ENCODE measurements at places on chromosomes 12 and 14.

- DNase-seq: no peak
These were observed 297.5 kb upstream of the PRKD1 start for GRCh38 chr14:30225176-30225575.

DNA sequence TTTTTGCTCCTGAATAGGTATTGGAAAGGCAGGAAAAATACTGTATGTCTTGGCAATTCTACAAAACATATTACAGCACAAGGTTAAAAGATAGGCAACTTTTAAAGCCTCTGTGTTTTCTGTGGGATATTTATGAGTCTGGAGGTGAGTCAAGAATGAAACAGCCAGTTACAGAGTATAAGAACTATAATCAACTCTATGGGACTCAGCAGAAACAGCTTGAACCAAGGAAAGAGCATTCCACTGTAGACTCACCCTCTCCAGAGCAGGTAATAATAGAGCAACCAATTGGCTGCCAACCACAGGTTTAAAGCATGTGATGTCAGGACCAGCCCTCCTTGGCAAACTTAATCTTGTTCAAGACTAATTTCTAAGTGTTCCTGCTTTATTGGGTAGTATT, 100.5 kb upstream of the MDM1 start:
- DNase-seq: no peak

GRCh38 chr14:85415015-85415712, 114.8 kb upstream of the FLRT2 start:
- DNase-seq: no peak

GRCh38 chr14:34034447-34035176, 83.7 kb upstream of the EGLN3 start:
- no peak for DNase-seq

GRCh38 chr14:105167303-105168092, 1.1 kb downstream of the JAG2 start:
- DNase-seq: peak; percentile 66

DNA sequence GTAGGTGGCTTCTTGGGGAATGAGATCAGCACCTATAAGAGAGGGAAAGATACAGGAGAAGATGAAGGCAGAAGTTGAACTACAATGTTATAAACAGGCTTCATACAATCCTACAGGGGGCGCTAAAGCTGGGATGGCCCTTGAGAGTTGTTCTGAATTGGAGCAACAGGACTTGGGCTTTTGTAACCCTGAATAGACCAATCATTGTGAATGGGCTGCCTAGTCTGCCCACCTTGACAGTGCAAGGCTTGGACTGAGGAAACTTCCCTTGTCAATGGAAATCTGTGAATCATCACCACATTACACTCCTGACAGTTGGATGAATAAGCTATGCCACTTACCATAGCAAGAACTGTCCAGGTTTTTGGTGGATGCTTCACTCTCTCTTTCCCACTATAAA, 306.1 kb downstream of the KCNC2 start:
- DNase-seq: peak; percentile 61

DNA sequence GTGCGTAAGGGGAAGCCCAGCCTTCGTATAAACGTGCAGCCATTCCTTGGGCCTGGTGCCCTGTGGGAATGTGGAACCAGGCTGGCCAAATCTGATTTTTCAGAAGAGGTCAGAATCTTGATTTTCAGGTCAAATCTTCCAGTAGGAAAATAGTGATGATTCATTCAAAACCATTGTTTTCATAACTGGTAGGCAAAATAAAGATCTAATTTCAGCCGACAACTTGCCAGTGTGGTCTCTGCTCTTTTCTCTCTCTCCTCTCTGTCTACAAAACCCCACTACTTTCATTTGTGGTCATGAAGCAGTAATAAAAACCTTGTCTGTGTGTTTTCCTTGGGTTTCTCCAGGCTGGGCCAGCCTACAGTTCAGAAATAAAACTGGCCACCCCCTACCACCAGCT, 135.1 kb downstream of the RBM19 start:
- DNase-seq: no peak

GRCh38 chr14:60566101-60566500, 57.2 kb downstream of the SIX6 start:
- DNase-seq: no peak

DNA sequence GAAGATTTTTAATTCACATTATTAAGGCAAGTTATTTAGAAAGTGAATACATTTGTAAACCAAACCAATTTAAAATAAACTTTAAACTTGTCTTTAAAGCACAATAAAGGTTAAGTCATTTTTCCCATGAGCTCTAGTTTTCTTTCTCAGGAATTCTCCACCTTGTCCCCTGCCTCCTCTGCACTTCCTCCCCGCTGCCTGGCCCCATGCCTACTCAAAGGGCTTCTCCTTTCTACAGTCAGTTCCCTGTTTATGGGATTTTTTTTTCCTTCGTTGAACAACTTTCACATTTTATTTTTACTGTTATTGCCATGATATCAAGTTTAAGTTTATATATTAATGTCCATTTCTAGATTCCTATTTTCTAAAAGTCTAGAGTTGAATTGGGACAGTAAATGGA, 223.0 kb downstream of the SLC25A21 start:
- no peak for DNase-seq

DNA sequence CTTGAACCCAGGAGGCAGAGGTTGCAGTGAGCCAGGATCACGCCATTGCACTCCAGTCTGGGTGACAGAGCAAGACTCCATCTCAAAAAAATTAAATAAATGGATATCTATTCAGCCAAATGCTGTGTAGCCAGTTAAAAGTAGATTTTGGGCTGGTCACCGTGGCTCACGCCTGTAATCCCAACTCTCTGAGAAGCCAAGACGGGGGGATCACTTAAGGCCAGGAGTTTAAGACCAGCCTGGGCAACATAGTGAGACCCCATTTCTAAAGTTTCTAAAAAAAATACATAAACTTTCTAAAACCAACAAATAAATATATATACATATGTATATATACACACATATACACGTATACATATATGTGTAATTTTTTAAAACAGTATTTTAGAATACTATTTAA, 188.8 kb downstream of the FBXL14 start:
- no peak for DNase-seq

GRCh38 chr14:92563359-92563758, 49.8 kb downstream of the RIN3 start:
- no peak for DNase-seq

GRCh38 chr12:1343422-1343821, 251.0 kb downstream of the FBXL14 start:
- no peak for DNase-seq

DNA sequence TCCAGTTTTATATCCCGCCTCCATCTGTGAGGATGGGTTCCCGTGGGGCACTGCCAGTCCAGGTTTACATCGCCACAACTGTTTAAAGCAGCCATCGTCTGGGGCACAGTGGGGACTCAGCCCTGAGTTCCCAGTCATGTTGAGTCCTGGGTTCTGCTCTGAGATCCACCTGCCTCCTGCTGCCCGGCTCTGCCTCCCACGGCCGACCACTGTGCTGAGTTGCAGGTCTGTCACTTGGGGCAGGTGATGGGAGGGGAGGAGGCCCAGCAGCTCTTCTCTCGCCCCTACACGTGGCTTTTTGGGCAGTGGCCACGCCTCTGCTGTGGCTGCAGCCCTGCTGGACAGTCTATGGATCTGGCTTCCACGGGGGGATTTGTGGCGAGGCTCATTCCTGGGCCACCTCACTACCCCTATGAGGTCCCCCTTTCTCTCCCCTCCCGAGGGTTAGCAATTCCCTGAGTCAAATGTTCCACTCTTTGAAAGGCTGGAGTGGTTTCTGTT, 143.0 kb downstream of the ADGRD1 start:
- no peak for DNase-seq

GRCh38 chr12:46179693-46180452, 89.0 kb downstream of the SLC38A1 start:
- no peak for DNase-seq
